ENCODE measurements at places on chromosomes 16 and 17. TPM values are rescaled to one million over a fixed set of nuclear protein-coding genes. Genes with fewer than 3 reads are reported as not detected.

The RNF213 gene
- 110 TPM for total RNA-seq

The CCL7 gene
- not detected for total RNA-seq

The DRC7 gene
- total RNA-seq, result 1.8 TPM

The MGAT5B gene
- 1.5 TPM for total RNA-seq

The UBN1 gene
- 27.6 TPM for total RNA-seq

The RND2 gene
- 1.3 TPM for total RNA-seq

The COPRS gene
- 43.8 TPM for total RNA-seq

The ALOX15 gene
- 0.58 TPM for total RNA-seq

The SYNGR3 gene
- 3.2 TPM for total RNA-seq

The NPIPB9 gene
- total RNA-seq, result 2.9 TPM

The MEFV gene
- 2.9 TPM for total RNA-seq

The MT4 gene
- total RNA-seq, result not detected

The TAC4 gene
- total RNA-seq, result not detected

The DNAH9 gene
- total RNA-seq, result 3.6 TPM

The DPEP1 gene
- 42.4 TPM for total RNA-seq

The FBXW10 gene
- 0.18 TPM for total RNA-seq

The MYOCD gene
- total RNA-seq, result 4.9 TPM

The MYH2 gene
- 137 TPM for total RNA-seq

The METTL2A gene
- total RNA-seq, result 25.4 TPM

The ACE gene
- total RNA-seq, result 21.4 TPM

The USB1 gene
- total RNA-seq, result 19.7 TPM

The MILR1 gene
- total RNA-seq, result 6.5 TPM

The C1QTNF8 gene
- total RNA-seq, result not detected

The METTL26 gene
- total RNA-seq, result 91.8 TPM

The CDH8 gene
- total RNA-seq, result 20.0 TPM

The BAIAP3 gene
- total RNA-seq, result 12.2 TPM

The KRT17 gene
- 11.1 TPM for total RNA-seq

The CACNA1G gene
- 17.1 TPM for total RNA-seq

The CBX1 gene
- total RNA-seq, result 63.2 TPM

The MAP2K3 gene
- 23.7 TPM for total RNA-seq

The TBC1D3K gene
- total RNA-seq, result not detected

The RNF222 gene
- not detected for total RNA-seq

The FBXL19 gene
- total RNA-seq, result 18.0 TPM

The NPIPB8 gene
- 0.70 TPM for total RNA-seq

The SPATA33 gene
- 10.5 TPM for total RNA-seq

The KRTAP1-5 gene
- not detected for total RNA-seq

The ZNF18 gene
- total RNA-seq, result 9.9 TPM

The CTRB1 gene
- not detected for total RNA-seq

The KRTAP2-3 gene
- not detected for total RNA-seq

The CDRT15 gene
- not detected for total RNA-seq

The RUNDC3A gene
- 6.0 TPM for total RNA-seq

The TEKT3 gene
- total RNA-seq, result 1.3 TPM

The ASPHD1 gene
- total RNA-seq, result 1.3 TPM

The C1QTNF1 gene
- 8.8 TPM for total RNA-seq

The FSCN2 gene
- 4.1 TPM for total RNA-seq

The MYH3 gene
- total RNA-seq, result 802 TPM

The EFCAB5 gene
- 0.82 TPM for total RNA-seq

The PDILT gene
- total RNA-seq, result not detected

The TBX6 gene
- total RNA-seq, result 1.1 TPM

The SYT17 gene
- 7.3 TPM for total RNA-seq

The PPP1R27 gene
- total RNA-seq, result 5.7 TPM

The IGFBP4 gene
- 198 TPM for total RNA-seq

The HOXB9 gene
- total RNA-seq, result 20.3 TPM

All from metanephros (tissue), 2 donors.